ENCODE measurements at places on chromosomes 4 and X.

DNA sequence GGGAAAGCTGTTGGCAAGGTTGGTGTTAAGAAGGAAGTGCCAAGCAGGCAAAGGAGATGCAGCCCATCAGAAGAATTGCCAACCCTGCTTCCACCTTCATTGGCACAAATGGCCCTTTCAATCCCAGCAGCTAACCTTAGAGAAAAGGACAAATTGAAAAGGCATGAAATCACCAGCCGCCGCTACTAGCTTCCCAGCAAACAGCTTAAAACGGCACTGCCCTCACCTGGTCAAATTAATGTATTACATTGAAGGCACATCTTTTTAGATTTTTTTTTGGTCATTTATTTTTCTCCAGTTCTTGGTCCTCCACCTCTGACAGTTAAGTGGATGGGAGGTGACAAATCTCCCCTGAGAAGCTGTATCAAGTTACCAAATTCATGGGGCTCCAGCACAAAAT, 51.0 kb upstream of the NHSL2 start:
- no peak for ATAC-seq

DNA sequence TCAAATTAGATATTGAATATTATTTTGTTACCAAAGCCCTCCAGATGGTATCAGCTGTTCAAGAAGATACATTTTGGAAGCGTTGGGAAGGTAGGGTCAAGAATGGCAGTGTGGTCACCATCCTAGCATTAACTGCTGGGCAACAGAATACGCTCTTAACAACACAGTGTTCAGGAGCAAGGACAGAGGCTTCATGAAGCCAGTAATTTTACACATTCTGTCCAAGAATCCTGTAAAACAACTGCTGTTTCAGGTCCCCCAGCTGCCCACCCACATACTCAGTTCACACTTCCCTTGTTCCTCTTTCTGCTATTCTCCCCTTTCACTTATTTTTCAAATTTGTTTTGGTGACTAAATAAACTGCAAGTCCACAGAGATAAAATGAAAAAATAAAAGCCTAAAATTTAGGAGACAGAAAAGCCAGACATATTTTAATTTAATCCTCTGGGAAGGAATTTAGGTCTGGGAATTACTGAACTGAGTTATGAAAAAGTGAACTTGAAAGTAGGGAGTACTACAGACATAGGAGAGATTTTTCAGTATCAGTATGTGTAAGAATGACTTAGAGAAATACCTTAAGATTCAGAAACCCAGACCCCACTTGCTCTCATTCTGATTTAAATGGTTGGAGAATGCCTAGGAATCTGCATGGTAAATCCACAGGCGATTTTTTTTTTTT, 406.7 kb downstream of the MAPK10 start:
- ATAC-seq, result peak; percentile 59

- ATAC-seq, result no peak
Observed at GRCh38 chrX:97995834-97996233, 1112.1 kb downstream of the RPA4 start.

GRCh38 chr4:119070301-119070700, 65.3 kb upstream of the MYOZ2 start:
- ATAC-seq, result no peak

DNA sequence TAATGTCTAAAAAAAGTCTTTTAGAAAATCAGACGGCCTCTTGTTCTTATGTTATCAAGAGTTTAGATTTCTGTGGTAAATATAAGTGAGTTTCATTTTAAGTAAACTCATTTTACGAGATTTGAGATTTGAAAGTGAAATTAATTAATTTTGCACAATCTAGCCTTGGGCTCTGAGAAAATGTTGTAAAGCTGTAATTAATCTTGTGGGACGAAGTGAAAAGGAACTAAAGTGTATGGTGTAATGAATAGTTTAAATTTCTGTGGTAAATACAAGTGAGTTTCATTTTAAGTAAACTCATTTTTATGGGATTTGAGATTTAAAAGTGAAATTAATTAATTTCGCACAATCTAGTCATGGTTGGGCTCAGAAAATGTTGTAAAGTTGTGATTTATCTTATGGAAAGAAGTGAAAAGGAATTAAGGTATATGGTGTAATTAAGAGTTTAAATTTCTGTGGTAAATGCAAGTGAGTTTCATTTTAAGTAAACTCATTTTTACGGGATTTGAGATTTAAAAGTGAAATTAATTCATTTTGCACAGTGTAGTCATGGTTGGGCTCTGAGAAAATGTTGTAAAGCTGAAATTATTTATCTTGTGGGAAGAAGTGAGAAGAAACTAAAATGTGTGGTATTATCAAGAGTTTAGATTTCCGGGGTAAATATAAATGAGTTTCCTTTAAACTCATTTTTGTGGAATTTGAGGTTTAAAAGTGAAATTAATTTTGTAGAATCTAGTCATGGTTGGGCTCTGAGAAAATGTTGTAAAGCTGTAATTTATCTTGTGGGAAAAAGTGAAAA, 1.6 kb downstream of the SCML1 start:
- ATAC-seq, result no peak

- ATAC-seq, result no peak
Observed at GRCh38 chrX:11265352-11265751, 27.9 kb upstream of the AMELX start.

DNA sequence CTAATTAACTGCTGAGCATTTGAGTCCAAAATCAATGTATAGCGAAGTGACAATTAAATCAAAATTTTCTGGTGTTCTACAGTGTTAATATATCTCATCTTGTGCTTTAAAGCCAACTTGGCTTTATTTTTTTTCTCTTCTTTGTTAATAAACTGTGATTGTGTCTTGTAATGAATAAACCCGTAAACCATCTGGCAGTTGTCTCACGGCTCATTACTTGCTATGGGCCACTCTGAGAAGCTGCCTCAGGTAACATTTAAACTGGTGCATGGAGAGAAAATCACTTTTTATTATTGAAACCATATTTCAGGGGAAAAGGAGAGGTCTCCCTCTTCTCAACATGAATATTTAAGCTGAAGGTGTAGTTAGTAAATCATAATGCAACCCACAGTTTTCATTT, 694.0 kb downstream of the KCTD8 start:
- no peak for ATAC-seq

GRCh38 chrX:11119313-11119943, 8.3 kb downstream of the HCCS start:
- ATAC-seq, result no peak

DNA sequence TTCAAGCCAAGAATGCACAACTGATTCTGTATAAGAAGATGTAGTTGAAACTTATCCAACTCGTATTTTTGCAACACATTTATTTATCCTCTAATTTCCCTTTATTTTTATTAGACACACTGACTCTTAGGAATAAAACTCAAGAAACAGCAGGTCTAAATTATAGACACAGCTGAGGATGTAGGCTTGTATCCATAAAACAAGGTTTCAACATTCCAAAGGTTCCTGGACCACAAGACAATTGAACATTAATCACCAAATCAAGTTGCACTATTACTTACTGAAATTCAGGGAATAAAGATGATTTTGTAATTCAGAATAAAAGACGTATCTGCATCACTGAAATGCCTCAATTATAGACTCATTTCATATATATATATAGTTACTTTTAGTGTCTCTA, 683.5 kb upstream of the GRIA3 start:
- ATAC-seq, result no peak

GRCh38 chrX:44227991-44228390, 115.5 kb downstream of the EFHC2 start:
- no peak for ATAC-seq

- ATAC-seq, result peak; percentile 83
Observed at GRCh38 chr4:55553441-55554201, 6.9 kb upstream of the CLOCK start.

GRCh38 chr4:22754116-22754515, 61.4 kb downstream of the GBA3 start:
- no peak for ATAC-seq

GRCh38 chr4:81136161-81136905, 78.7 kb downstream of the PRKG2 start:
- no peak for ATAC-seq
